ENCODE measurements at places on chromosomes 13 and 19.

- DNase-seq = no peak
Observed at GRCh38 chr13:51996641-51997040, 14.6 kb downstream of the ATP7B start.

GRCh38 chr19:13979244-13979615, 26.9 kb downstream of the RFX1 start:
- DNase-seq = no peak

- DNase-seq = peak; percentile 49
Observed at GRCh38 chr19:2494447-2495129, 18.7 kb downstream of the GADD45B start.

- no peak for DNase-seq
Observed at GRCh38 chr19:53546758-53547513, 9.0 kb downstream of the ZNF331 start.

- no peak for DNase-seq
Observed at GRCh38 chr19:11649941-11650340, 52.7 kb downstream of the ZNF627 start.

DNA sequence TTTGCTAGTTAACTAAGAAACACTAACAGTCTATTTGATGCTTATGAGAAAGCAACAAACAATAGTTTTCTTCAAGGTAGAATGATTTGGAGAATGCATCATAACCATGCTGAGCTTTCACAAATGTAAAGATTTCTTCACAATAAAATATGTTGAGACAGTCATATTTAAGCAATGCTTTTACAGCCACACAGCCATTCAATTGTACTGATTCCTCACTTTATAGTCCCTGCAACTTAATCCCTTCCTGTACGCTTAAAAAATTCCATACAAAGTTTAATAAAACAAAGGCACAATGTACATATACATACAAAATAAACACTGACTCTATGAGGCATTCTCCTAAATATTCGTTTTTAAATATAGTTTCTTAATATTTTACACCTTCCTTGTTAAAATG, 4.7 kb upstream of the ACOD1 start:
- DNase-seq = no peak

DNA sequence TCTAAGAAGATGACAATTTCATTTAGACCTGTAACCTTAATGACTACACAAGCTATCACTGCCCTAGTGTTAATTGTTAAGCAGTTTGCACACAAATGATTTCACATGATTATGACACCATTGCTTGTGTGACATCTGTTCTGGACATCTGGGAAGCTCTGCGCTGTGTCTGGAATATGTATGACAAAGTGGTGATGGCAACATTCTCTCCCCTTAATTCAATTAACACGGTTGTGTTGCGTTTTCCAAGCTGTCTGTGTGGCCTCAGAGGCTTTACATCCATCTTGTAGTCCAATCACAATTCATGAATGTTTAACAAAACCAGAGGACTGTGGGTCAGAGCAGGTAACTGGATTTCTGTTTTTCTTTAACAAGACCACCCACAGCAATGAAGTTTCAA, 204.4 kb downstream of the COG6 start:
- no peak for DNase-seq

GRCh38 chr19:43524922-43525835, 1.8 kb downstream of the ETHE1 start:
- peak; percentile 51 for DNase-seq

DNA sequence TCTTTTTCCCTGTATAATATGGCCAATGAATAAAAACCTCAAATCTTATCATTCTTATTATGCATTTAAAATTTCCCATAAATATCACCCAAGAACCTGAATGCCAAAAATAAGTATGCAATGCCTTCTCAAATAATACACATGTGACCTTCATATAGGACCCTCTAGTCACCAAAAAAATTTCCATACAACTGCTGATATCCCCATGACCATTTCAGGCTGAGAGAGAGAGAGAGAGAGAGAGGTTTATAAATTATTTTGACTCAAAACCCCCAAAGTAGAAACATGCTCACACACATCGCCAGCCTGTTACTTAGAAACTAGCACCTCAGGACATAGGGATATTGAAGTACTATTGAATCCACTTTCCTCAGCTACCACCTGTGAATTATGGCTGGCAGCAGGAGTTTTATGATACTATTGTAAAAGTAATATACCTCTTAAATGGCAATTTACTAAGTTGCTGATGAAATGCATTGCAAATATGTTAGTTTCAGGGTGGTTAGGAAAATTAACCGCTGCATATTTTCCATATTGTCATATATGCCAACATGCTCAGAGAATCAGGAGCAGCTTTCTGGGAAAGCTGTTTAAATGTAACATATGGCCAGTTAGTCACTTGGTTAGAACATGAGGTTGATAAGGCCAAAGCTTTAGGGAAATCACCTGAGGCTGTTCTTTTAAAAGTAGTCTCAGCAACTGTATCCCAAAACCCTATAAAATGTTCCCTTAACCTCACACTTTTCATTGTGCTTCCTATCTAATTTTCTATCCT, 230.8 kb downstream of the DCT start:
- no peak for DNase-seq

DNA sequence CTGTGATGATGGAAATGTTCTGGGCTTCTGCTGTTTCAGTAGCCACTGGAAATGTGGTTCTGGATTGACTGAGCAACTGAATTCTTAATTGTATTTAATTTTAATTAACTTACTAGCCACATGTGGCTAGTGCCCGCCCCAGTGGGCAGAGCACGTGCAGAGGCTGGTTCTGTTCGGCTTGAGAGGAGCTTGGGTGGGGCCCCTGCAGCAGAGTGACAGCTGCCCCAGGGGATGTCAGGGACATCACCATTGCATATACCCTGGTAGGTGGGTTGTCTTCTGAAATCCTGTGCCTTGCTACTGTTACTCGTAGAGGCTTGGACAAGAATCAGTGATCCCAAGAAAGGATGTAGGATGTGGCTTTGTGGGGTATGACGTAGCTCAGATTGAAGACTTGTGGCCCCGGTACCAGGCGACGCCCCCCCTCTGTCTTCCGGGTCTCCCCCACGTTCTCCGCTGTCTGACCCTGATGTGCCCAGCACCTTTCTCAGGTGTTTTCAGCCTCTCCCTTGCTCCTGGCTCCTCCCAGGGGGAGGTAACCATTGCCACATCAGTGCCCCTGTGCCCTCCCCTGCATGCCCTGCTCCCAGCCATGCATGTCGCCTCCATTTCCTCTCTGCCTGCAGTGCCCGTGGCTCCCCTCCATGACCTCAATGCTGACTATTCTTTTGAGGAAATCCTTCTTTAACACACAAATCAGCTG, 102.6 kb upstream of the RNF113B start:
- DNase-seq = peak; percentile 31

- DNase-seq = no peak
Observed at GRCh38 chr19:35330475-35330874, 1.5 kb downstream of the CD22 start.

DNA sequence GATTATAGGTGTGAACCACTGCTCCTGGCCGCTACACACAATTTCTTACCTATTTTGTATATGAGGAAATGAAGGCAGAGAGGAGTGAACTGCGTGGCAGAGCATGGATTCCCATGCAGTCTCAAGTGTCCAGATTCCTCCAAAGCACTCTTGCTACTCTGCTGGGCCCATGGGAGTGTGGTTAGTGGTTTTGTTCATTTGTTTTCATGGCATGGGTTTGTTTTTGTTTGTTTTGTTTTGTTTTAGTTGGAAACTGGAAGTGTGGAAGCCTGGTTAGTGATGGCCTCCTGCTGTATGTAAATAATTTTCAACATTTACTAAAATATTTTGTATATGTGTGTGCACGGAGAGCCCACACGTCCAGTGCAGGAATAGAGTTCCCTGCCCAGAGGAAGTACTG, 61.3 kb upstream of the LRCH1 start:
- DNase-seq = no peak

All from pons (tissue), 1 donor.